Stimulated activated CD8-positive, alpha-beta memory T cell treated with anti-CD3 and anti-CD28 coated beads, Interleukin-4, amount 100 ng/mL, for 1 hour (primary cell): ENCODE measurements at places on chromosomes 6 and 20.

- no peak for DNase-seq
Measured at GRCh38 chr6:20538907-20539306, 4.7 kb downstream of the CDKAL1 start.

- no peak for DNase-seq
Measured at GRCh38 chr6:128504003-128504654, 16.3 kb downstream of the PTPRK start.

GRCh38 chr6:119148825-119149525, 70.5 kb upstream of the FAM184A start:
- DNase-seq, result no peak

DNA sequence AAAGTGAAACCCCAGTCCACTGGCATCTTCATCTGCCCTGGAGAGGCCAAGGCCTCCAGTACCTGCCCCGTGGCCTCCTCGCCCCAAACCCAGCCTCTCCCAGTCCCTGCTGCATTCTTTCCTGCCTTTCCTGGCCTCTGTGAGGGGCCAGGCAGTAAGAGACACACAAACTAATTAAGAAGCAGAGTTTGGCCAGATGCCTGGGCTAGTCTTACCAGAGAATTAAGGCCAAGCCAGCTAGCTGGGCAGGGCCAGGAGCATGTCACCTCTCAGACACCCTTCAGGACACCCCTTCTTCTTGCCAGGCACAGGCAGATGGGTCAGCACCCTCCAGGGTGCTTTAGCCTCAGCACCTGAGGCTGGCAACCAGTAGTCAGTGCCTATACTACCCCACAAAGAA, 2.4 kb downstream of the MDGA1 start:
- no peak for DNase-seq

DNA sequence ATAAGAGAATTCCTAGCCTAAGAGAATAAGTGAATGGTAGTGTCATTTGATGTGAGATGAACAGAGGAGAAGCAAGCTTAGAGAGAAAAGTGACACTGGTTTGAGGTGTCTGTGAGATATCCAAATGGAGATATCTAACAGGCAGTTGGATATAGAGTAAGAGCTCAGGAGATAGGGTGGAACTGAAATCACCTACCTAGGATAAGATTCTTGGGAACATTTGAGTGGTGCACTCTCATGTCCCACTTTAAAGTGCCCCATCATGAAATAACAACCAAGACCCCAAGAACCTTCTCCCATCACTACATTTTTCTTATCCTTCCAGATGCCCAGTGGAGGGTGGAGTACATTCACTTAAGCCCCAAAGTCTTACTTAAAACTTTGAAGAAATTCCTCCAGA, 109.0 kb upstream of the MAFB start:
- DNase-seq, result no peak

DNA sequence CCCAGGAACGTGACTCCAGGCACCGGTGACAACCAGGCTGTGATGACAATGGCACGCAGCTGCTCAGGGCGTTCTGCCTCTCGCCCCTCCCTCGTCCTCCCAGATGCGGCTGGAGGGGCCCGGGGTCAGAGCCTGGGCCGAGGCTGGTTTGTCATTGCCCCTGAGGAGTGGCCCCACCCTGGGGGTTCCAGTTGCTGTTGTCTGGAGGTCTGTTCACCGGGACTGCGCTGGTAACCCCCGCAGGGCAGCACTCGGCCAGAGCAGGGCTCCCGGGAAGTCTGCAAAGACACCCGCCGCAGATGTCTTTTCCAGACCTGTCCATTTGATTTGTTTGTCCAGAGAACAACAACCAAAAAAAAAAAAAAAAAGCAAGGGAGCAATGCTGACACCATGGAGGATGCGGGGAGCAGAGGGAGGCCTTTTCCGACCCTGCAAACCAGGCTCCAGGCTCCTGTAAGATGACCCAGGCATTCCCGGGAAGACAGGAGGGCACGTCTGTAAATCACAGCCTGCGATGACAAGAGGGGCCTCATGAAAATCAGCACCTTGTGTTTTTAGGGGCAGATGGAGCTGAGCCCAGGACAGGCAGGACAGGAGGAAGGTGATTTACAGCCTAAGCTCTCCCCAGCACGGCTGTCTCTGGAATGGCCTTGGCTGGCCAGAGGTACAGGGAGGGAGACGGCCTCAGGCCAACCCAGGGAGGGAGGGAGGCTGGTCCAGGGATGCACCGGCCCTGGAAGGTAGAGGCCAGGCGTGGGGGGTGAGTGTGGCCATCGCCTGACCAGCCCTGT, 189.3 kb downstream of the ERMARD start:
- DNase-seq, result no peak

GRCh38 chr6:3393836-3394202, 63.0 kb downstream of the SLC22A23 start:
- DNase-seq, result no peak
